ENCODE measurements at places on chromosomes 2 and 18.

DNA sequence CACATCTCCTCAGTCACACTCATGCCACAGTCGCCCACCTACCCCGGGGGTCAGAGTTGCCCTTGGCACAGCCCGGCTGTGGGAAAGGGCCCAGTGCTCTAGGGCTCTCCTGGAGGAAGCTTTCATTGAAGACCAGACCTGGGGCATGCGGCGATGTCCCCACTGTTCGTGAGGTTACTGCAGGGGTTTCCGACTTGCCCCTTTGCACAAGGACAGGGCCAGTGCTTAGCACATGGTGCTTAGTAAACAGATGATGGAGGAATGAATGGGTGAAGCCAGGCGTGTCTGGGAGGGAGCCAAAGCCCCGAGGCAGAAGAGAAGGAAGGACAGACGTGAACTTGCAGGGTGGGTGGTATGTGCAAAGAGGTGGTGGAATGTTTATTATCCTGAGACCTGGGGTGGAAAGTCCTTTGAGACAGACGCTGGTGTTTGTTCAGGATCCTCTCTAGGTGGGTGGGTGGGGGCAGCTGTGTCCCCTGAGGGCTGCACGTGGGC lies 205.9 kb upstream of the ARL4C start:
- no peak for DNase-seq

DNA sequence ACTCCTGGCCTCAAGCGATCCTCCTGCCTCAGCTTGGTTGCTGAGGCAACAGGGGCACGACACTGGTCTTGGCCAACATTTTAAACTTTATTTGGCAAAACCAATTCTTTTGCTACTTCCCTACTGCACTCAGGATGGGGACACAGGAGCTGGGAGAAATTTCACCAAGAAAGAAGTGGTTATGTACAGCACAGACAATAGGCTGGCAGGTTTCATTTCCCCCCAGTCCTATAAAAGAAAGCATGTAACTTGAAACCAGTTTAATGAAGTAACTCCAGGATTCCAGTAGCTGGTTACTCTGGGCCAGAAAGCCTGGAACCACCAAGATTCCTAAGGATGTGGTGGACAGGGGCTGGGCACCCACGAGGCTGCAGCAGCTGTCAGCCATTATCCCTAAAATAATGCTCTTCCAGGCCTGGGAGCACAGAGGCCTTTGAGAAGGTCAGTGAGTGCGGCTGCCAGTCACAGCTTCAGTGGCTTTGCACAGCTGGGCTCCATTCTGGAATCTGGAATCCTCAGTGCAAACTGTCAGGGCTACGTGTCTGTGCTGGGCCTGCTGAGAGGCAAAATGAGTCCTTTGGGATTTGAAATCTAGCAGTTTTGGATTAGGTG lies 142.3 kb upstream of the ITGA6 start:
- no peak for DNase-seq

- DNase-seq: no peak
Measured at GRCh38 chr2:113200236-113200635, 26.5 kb downstream of the PSD4 start.

- no peak for DNase-seq
Measured at GRCh38 chr18:8232791-8233190, 376.4 kb upstream of the RAB12 start.

DNA sequence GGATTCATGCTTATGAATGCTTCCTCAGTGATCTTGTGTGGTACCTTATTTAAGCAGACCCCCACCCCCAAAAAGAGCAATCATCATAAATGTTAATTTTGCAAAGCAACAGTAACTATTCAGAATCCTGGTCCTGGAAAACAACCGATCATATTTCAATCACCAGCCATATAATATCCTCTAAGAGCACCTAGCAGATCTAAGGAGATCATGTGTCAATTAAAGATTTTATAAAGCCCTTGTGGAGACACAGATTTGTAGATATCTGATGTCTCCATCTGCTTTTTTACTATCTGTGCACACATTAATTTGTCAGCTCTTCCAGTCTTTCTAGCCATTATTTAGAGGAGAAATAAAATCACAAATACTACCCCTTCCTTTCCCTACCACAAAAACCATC lies 423.7 kb downstream of the TGIF1 start:
- no peak for DNase-seq

DNA sequence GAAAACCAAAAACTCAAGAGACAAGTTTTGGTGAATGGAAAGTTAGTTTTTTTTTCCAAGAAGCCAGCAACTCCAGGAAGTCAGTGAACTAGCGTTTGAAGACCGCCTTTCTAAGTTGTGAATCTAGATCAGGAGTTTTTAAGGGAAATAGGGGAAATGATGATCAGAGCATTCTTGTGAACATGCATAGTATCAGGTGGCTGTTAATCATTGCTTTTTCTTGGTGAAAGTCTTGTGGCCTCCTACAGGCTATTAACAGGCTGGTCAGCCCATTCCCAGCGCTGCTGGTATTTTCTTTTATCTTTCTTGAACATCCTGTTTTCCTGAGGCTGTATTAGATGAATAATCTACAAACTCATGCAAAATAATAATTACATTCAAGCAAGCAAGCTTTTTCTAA lies 155.8 kb downstream of the PTPRM start:
- no peak for DNase-seq

DNA sequence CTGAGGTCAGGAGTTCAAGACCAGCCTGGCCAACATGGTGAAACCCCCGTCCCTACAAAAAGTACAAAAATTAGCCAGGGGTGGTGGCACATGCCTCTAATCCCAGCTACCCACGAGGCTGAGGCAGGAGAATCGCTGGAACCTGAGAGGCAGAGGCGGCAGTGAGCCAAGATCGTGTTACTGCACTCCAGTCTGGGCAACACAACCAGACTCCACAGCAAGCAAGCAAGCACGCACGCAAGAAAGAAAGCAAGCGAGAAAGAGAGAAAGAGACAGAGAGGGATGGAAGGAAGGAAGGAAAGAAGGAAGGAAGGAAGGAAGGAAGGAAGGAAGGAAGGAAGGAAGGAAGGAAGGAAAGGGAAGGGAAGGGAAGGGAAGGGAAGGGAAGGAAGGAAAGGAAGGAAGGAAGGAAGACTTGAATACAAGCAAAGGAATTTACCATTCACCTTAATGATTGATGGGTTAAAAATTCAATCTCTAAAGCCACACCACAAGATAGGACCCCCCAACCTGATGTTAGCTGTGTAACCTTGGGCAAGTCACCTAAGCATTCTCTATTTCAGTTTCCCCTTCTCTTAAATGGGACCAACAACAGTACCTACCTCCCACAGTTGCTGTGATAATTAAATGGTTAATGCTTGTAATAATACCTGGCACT lies 181.7 kb downstream of the ATAD2B start:
- no peak for DNase-seq

GRCh38 chr2:11865378-11865777 lies 118.9 kb downstream of the LPIN1 start:
- no peak for DNase-seq

DNA sequence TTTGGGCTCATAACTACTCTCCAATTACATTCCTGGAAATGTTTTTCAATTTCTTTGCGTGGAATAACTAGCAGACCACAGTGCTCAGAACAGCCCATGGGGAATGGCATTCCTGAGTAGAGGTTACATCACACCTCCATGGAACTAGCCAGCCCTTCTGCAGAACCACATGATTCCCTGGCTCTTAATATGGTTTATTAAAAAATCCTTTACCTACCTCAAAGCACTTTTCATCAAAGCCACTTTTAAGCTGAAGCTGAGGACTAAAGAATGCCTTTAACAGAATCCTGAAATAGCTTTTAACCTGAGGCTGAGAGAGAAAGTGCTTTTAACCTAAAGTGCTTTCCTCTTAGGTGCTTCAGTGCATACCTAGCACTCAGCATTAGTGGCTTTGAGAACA lies 376.3 kb downstream of the ARHGAP15 start:
- DNase-seq: no peak

DNA sequence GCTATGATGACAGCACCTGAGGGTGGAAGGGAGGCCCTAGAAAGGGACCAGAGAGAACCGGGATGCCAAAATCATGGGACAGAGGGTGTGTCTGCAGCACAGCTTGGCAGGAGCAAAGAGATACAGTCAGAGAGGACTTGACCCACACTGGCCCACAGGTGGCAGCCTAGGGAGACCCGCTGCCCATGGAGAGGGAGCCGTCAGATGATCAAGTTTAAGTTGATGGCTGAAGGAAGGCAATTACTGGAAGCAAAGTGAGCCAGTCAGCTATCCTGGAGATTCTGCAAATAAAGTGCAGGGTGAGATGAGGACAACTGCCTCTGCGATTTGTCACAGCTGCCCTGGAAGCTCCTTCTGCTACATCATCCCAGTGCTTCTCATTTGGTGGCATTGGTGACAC lies 74.0 kb downstream of the CMPK2 start:
- no peak for DNase-seq

- DNase-seq: no peak
Measured at GRCh38 chr18:11987527-11987926, 6.2 kb downstream of the IMPA2 start.

DNA sequence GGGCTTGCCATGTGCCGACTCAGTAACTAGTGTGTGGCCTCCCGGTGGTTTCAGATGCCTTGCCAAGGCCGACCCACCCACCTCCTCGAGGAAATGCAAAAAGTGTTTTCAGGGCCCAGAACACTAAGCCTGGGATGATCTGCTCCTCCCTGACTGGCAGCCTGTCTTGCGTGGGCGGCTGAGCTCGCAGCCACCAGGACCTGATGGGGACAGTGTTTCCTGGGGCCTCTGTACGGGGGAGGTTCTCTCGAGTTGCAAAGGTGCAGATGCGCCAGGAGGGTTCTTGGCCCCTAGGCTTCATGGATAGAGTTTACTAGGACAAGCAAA lies 85.2 kb downstream of the GLI2 start:
- peak; percentile 80 for DNase-seq

DNA sequence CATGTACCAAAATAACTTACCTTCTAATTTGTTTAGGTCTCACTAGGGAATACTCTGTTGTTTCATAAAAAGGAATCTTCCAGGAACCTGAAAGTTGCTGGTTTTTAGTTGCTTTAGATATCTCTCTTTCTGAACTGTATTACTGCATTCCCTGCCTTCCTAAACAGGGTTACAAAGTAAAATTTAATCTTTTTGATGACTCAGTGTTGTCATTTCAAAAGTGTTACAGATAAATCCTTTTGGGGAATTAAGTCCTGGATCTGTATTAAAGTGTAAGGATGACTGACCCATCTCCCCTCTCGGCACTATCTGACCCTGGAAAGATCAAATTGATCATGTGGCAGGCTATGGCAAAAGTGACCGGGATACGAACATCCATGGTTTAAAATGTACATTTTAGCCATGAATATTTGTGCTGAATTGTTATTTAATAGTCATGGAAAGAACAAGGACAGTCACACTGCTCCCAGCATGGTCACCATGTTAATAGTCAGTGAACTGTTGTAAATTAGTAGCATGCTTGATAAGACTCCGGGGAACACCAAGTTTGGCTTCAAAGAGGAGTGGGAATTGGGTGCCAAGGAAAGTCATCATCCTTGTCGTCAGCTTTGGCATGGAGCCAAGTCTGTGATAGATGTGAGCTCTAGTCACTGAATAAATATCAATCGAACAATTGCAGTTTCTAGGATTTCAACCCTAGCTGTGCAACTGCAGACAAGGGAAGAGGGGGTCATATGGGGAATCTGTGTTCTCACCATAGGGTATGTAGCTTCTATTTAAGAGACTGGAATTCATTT lies 4.2 kb downstream of the PLEKHA3 start:
- DNase-seq: no peak

DNA sequence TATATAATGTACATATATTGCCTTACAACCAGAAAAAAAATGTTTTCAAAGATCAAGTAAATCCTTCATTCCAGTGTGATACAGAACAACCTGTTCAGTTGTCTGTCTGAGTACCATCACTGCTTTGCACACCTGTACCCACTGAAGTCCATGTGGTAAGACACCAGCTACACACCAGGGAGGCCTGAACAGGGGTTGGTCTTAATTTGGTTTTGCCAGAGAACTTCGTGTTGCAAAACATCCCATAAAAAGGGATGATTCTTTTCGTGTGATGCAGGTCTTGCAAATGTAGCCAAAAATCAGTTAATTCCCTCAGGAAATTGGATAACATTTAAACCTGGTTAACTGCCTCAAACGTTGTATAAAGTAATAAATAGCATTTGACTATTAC lies 73.7 kb upstream of the SLC1A4 start:
- DNase-seq: no peak

- DNase-seq: no peak
Measured at GRCh38 chr2:100821255-100821910, 1.4 kb downstream of the NPAS2 start.

GRCh38 chr2:53964257-53964952 lies 6.4 kb downstream of the PSME4 start:
- no peak for DNase-seq

GRCh38 chr2:71462056-71462605 lies 8.8 kb downstream of the DYSF start:
- no peak for DNase-seq

DNA sequence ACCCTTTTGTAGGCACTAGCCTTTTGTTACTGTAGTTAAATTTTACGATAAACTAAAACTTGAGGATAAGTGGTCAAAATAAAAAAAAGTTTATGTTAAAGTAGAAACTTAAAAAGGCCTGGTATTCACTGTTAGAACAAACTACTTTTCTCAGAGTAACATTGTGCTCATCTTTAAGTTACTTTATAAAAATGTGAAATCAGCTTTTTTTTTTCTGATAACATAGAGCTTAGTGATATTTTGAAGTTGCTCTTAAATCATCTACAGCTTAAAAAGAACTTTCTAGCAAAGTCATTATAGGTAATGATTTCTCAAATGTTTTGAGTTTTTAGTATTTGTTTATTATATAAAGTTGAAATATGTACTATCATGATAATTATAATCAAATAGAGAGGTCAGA lies 125.3 kb downstream of the CAMKMT start:
- no peak for DNase-seq

GRCh38 chr2:224884188-224884587 lies 158.1 kb downstream of the DOCK10 start:
- DNase-seq: no peak

DNA sequence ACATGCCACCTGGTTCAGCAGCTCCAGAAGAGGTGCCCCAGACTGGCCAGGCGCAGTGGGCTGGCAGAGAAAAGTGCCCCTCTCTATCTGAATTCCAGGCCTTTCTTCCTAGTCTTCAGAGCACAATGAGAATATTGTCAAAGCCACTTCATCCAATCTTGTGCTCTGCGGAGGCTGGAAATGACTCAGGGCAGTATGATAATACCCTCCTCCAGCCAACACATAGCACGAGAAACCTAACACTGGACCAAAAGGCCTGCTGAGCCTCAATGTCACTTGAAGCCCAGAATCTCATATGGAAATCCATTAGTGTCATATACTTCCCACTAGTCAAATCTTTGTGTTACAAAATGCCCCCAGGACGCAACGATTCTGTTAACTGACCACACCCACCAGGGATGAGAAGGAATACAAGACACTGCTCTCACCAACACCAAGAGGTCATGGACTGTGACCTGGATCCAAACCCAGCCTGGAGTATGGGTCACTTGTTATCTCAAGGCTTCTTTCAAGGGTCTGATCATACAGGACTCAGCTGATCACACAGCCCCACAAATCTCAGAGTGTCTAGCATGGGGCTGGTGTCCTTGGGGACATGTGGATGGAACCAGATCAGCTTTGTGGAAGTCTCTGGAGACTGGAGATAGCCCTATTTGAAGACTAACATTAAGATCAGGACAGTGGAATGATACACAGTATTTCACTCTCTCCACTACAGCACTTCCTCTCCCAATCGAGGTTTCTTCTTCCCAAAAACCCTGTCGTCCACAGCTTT lies 10.1 kb downstream of the KIF3C start:
- DNase-seq: no peak

Measured in left forelimb (tissue), 1 donor.